ENCODE measurements at places on chromosomes 12 and 14.

DNA sequence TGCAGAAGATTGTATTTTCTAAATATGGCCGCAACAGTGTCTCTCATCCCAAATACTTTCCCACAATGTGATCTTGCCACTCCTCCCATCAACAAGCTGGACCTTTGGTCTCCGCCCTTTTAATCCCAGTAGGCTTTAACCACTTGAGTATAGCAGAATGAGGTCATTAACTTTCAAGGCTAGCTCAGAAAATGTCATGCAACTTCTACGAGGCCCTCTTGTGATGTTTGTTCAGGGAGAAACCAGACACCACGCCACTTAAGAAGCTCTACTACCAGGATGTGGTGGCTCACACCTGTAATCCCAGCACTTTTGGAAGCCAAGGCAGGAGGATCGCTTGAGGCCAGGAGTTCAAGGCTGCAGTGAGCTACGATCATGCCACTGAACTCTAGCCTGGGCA, 20.1 kb upstream of the OR6J1 start:
- peak; percentile 39 for DNase-seq

DNA sequence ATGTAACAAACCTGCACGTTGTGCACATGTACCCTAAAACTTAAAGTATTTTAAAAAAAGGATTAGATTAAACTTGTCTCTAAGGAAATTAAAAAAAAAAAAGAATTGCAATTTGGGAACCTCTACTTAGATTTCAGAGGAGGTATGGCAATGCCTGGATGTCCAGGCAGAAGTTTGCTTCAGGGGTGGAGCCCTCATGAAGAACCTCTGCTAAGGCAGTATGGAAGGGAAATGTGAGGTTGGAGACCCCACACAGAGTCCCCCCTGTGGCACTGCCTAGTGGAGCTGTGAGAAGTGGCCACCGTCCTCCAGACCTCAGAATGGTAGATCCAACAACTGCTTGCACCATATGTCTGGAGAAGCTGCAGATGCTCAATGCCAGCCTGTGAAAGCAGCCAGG, 279.6 kb upstream of the CCDC196 start:
- peak; percentile 0 for DNase-seq

DNA sequence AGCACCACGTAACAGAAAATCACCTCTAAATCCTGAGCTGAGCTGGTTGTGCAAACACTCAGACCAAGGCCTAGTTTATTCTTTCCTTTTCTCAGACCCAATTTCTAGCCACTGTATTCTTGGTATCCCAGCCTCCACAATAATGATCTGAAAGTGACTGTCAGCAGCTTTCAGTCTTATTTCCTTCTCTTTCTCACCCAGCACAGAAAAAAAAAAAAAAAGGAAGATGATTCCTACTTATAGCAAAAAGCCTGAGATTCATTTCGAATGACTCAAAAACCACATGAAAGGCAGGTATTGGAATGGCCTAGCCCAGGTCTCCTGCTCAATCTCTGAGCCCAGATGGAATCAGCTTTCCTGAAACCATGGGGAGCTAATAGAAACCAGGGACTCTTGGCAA, 298.6 kb upstream of the PPFIA2 start:
- no peak for DNase-seq

DNA sequence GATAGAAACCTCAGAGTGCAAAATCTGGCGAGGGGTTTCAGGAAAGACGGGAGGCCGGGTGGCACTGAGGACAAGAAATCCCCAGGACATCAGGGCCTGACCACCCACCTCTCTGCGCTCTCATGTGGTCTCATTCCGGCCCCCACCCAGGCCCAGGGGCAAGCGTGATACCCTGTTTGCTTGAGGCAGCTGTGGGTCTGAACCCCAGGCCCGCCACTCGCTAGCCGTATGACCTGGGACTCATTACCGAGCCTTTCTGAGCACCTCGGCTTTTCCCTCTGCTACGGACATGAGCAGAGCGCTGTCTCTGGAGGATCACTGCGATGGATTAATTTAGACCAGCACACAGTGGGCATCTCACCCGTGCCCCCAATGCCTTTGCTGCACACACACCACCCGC, 25.5 kb upstream of the BCDIN3D start:
- DNase-seq, result no peak

DNA sequence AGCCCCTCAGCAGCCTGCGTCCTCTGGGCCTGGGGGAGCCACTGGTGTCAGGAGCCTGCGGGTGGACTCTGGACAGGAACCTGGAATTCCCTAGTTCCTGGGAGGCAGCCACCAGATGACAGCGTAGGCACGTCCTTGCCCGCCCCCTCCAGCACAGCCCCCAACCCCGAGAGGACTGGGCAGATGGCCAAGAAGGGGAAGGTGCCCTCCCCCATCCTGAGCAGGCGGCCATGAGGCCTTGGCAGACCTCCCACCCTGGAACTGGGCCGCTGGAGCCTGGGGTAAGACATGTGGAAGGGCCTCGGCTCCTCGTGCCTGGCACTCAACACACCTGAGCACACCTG, 60.4 kb upstream of the FBRSL1 start:
- no peak for DNase-seq

DNA sequence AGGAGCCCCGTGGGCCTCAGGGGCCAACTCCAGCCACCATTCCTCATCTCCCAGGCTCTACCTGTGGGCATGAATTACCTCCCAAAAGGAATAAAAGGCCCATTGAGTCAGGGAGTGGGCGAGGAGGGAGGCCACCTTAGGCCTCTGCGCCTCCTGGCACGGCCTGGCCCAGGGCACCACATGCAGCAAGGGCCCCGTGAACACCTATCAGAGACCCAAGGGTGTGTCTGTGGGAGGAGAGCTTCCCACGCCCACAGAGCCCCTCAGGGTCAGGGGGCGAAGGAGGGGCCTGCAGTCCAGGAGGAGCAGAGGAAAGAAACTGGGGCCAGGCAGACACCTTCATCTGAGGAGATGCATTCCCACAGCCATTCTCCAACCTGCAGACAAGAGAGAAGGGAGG, 12.2 kb downstream of the RAPGEF3 start:
- DNase-seq, result no peak

DNA sequence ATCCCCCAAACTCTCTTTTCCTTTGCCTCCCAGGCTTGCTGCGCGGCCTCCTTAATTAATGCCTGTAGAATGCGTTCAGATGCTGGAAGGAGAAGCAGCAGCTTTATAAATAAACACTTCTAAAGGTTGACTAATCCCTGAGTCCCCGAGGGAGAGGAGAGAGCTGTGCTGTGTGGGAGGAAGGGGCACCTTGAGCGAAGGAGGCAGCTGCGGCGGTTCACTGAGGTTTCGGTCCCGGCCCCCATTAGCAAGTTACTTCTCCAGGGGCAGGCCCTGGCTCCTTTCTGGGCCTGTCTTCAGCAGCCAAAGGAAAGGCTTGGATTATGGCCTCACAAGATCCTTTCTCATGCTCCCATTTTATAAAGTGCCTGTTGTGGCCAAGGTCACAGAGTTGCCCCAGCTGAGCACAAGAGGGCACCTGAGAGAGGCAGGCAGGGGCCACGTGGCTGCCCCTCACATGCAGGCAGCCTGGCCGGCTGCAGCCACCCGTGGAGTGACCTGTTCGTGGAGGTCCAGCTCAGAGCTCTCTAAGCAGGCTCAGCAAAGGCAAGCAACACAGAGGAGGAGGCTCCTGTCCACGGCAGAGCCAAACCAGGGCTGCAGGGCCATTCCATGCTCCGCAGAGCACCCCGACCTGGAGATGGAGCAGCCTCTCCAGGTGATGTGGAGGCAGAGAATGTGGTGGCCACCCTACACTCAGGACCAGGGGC, 15.0 kb upstream of the CACNA2D4 start:
- peak; percentile 30 for DNase-seq

DNA sequence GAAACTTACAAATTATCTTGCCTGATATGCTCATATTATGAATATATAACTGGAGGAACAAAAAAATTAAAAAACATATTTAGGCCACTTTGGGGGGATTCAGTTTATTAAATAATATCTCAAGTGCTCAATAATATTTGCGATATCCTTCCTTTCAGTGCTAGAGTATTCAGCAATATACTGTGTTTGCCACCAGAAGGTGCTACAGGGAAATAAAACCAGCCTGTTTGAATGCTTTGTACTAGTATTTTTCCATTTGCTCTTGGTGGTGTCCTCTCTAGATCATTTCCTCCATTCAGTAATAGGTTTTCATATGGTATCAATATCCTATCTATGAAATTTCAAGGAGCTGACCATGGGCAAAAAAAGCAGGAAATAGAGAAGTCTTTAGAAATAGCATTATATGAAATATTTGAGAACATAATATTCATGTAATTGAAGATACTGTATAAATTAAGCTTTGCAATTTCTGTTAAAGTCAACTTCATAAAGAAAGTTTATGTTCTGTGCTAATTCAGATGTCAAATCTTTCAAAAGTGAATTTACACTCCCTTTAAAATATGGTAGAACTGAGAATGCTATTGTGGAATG, 106.2 kb upstream of the NAV3 start:
- DNase-seq, result peak; percentile 53

DNA sequence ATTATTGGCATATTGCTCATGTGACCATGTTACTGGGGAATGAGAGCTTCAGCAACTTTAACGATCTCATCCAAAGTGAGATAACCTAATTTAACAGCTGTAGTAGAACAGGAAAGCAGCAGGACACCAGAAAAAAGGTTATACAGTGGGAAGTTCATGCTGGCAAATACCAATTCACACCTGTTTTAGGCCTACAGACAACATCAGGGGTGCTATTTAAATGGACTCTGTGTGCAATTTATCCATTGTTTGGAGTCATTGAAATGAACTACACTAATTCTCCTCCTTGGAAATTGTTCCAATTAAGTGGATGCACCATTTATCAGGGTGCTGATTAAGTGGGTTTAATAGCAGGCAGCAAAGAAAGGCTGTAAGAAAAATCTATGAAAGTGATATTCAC, 424.4 kb upstream of the LMO3 start:
- DNase-seq, result no peak

DNA sequence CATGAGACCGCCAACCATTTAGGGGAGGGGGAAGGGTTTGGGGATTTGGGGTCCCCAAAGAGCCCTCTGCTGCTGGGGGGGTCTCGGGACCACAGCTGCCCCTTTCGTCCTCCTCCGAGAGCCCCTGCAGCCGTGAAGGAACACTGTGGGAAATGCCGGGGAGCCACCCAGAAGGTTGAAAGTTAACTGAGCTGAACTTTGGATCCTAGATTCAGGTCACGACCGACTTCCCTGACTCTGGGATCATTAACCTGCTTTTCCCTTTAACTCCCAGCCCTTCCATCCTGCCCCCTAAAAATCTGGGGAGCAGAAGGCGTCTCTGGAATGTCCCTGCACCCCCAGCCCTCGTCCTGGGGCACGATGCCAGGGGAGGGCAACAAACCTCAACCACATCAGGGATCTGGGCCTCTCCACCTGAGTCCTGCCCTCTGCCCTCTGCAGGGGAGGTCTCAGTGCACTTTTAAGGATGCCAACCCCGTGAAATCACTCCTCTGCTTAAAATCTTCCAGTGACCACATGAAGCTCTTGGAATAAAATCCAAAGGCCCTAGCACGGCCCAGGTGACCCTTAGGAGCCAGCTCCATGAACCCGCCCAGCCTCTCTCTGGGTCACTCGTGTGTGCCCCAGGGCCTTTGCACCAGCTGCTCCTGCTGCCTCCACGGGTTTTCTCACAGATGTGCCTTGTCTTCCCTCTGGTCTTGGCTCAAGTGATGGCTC, 95.0 kb downstream of the RFLNA start:
- no peak for DNase-seq

- peak; percentile 23 for DNase-seq
These were observed 77.7 kb downstream of the CCDC92 start for GRCh38 chr12:123894823-123895345.

GRCh38 chr12:104669851-104670337, 213.1 kb downstream of the CHST11 start:
- peak; percentile 83 for DNase-seq

- peak; percentile 45 for DNase-seq
These were observed 103.3 kb upstream of the CRY1 start for GRCh38 chr12:107196681-107197080.

DNA sequence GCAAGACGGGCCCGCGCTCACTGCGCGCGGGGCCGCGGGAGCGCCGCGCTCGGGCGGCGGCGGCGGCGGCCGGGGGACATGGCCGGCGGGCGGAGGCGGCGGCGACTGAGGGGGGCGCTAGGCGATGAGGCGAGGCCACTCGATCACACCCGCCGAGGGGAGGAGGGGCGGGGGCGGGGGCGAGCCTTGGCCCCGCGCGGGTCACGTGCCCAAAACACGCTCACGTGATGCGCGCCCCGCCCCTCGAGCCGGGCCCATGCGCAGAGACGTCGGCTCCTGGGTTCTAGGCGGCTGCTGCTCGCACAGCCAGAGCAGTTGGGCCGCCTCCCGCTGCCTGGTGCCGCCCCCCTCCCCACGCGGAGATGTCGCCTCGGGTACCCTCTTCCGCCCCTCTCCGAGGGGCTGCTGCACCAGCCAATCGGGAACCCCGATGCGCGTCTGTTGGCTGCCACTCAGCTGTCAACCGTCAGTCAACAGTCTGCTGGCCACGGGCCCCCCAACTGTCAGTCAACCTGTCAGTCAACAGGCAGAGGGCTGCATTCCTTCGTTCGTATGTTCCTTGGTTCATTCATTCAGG, at the start of gene SPPL3:
Gene SPPL3 (minus strand): TSS at position 162 of the 577 bp plus-strand sequence. CDS start 491 bp downstream, outside the sequence.
- peak; percentile 65 for DNase-seq

- peak; percentile 37 for DNase-seq
These were observed 183.5 kb downstream of the NUAK1 start for GRCh38 chr12:105954951-105955931.

GRCh38 chr14:96066976-96067375, 27.8 kb downstream of the C14orf132 start:
- DNase-seq, result no peak

GRCh38 chr14:31070431-31070830, 44.3 kb upstream of the STRN3 start:
- DNase-seq, result peak; percentile 99

DNA sequence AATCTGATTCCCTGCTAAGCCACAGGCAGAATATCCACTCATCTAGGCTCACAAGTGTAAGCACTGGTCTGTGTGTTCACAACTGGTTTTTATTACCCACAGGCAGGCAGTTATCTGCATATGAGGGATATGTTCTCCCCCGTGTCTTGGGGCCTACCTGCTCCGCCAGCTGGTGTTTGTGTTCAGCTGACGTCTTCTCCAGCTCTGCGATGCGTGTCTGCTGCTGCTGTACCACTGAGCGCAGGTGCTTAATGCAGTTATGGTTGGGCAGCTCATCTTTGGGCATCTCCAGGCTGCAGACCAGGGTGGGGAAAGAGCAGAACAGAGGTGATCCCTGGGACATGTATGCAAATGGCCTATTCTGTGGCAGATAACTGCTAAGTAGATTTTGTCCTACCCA, 13.7 kb downstream of the RNF41 start:
- DNase-seq, result no peak

GRCh38 chr14:90408713-90409112, 11.9 kb downstream of the CALM1 start:
- no peak for DNase-seq
